ENCODE measurements at places on chromosomes 5 and 9.

DNA sequence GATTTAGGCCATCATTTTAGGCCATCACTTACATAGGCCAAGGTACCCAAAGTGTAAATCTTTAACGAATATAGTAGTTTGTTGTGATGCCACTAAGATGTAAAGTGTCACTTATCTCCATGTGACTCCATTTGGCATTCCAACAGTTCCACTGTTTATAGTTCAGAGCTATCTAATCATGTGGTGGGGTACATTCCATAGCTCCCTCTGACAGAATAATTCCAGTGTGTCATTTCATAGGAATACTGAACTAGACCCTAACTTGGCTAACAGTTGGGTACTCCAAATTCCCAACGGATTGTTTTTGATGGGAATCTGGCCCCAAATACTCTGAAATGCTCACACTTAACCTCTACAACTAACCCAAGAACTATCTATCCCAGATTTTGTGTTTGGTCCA lies 76.7 kb upstream of the FST start:
- no peak for DNase-seq

DNA sequence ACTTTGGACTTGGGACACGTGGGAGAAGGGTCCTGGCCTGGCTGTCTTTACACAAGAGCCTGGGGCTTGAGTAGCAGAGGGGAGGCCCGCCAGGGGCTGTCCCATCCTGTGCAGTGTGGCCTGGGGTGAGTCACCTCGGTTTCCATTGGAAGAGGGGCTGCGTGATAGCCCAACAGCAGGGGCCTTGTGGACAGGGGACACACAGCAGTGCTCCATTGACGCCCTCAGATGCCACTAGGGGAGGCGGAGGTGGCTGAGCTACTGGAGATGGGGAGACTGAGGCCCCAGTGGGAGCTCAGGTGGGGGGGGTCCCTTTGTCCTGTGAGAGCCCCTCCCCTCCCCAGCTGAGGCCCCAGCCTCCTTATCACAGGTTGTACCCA lies 50.0 kb upstream of the RNU6ATAC start:
- no peak for DNase-seq

DNA sequence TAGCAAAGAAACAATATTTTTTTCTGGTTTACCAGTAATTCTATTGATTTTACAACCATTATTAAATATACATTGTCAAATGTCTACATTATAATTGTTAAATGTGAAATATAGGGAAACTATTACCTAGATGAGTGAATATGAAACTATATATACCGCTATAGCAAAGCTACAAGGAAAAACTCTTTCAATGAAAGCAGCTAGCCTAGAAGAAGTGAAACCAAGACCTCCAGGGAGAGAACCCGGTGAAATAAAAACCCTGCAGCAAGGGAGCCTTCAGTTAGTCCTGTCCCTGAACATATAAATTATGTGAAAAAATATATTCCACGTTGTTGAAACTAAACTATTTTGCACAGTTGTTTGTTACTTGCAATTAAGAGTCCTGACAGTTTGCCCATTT lies 913.1 kb downstream of the EFNA5 start:
- no peak for DNase-seq

- no peak for DNase-seq
Measured at GRCh38 chr5:133142782-133143181, 91.0 kb downstream of the HSPA4 start.

DNA sequence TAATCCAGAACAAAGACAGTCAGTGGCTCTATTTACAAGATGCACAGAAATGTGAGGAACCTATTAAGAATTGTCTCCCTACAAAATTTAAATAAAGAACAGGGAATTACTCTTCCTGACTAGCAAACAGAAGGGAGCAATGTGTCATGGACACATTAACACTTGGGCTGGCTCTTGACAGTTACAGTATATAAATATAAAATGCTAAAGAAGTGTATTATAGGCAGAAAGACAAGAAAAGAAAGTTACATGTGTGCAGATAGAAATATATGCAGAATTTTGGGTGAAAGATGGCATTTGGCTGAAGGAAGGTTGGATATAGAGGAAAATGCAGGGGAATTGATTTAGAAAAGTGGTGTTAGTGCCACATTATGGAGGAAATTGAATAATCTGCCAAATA lies 2257.1 kb upstream of the ACO1 start:
- DNase-seq: no peak

- DNase-seq: no peak
Measured at GRCh38 chr5:55691265-55692105, 20.6 kb downstream of the SLC38A9 start.

- DNase-seq: no peak
Measured at GRCh38 chr9:105971986-105972385, 277.6 kb downstream of the TMEM38B start.

DNA sequence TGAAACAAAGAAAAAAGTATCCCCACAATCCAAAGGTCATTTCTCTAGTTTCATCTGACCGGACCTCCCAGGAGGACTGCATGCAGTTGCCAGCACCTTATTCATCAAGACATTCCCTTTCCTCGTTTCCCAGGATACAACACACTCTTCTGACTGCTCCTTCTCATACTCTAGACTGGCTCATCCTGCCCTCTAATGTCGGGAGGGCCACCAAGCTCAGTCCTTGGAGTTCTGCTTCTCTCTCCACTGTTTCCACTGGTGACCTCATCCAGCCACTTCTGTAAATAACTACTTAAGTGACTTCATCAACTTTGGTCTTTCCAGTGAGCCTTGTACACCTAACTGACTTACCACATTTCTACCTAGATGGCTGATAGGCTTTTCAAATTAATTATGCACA lies 179.1 kb downstream of the EPB41L4A start:
- no peak for DNase-seq

- peak; percentile 42 for DNase-seq
Measured at GRCh38 chr5:82174128-82174918, 103.8 kb downstream of the RPS23 start.

DNA sequence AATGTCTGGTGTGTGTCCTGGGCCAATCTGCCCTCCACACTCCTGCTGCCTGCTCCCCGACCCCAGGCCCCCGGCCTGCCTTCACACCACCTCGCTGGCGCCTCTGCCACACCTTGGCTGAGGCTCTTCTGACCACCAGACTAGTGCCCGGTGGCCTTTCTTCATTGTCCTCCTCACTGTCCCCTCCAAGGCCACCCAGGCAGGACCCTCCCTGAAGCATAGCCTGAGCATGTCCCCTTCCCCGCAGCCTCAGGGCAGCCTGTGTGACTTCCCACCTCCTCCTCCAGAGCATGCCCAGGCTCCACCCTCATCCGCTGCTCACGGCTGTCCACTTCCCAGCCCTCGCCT lies 154.6 kb downstream of the OLFM1 start:
- no peak for DNase-seq

GRCh38 chr9:34408173-34408572 lies 31.5 kb upstream of the MYORG start:
- no peak for DNase-seq

DNA sequence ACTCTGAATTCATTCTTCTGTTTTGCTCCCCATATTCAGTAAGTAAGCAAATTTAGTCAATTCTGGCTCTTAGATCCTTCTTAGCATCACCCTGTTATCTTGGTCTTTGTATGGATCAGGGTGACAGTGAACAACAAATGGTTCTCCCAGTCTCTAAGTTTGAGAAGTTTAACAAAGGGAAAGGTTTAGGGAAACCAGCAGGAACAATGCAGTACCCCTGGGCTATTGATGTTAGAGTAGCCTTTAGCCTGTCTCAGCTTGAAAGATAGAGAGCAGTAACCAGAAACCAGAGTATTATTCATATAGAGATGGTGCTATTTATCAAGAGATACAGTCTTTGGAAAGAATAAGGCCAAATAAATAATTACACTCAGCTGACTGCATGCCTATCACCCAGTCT lies 241.8 kb downstream of the CDH12 start:
- DNase-seq: no peak
